ENCODE measurements at places on chromosomes 5 and 9.

DNA sequence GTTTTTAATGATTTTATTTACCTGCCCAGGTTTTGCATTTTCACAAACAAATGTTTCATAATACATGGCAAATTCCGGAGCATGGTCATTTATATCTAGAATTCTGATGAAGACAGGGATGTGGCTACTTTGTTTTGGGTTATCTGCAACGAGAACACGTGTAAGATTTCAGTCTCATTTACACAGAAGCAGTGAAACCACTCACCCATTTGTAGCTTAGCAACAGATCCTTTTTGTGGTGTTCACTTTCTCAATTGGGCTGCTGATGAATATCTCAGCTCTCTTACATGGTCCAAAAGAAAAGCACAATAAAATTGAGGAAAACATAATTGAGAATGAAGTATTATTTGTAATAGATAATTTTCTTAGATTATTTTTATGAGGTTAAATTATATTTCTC is 148.6 kb downstream of the CDH9 start:
- DNase-seq: no peak

GRCh38 chr5:119370486-119370885 is 14.7 kb downstream of the TNFAIP8 start:
- DNase-seq: peak; percentile 37

- DNase-seq: no peak
Measured at GRCh38 chr5:94577466-94578245, 40.7 kb downstream of the KIAA0825 start.

DNA sequence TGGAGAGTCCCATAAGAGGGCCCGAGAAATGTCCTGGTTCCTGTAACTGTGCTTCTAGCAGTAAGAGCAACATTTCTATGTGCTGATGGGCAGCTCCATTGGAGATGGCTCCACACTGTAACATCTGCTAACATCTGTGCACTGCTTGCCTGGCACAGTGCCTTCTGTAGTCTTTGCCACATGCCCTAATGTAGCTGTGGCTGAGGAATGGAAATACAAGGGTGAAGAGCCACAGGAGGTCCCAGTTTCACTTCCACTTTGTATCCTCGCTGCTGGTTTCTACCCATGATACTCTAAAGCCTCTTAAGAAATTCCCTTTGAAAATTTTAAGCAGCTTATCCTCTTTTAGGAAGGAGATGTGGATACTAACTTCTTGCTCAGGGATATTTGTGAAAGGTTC is 97.4 kb downstream of the HOMER1 start:
- DNase-seq: no peak

DNA sequence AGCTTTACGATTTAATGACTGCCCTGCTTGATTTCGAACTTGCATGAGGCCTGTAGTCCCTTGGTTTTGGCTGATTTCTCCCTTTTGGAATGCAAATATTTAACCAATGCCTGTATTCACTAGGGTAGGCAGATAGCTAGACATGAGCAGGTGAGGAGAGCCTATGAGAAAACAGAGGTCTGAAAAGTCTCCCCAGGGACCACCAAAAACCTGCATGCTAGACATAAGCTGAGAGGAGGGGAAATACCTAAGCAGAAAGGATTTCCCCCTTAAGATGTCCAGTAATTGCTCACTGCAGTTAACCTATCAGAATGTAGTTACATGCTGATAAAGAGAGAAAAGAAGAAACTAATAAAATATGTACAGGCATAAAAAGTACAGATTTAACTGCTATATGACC is 667.4 kb upstream of the SEMA6A start:
- no peak for DNase-seq

DNA sequence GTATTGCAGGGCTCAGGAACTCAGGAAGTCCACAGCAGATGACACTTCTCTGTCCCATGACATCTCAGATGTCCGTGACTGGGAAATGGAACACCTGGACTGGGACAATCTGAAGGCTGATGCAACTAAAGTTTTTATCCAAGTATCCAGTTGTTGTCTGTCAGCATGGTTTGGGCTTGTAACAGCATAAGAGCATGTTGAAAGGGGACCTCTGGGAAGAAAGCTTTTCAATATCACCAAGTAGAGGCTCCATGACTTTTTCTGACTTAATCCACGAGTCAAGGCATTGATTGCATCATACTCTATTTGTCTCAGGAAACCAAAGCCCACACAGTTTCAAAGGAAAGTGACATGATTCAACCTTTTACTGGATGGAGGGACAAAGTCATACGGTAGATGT is 807.7 kb downstream of the MTRR start:
- peak; percentile 16 for DNase-seq

DNA sequence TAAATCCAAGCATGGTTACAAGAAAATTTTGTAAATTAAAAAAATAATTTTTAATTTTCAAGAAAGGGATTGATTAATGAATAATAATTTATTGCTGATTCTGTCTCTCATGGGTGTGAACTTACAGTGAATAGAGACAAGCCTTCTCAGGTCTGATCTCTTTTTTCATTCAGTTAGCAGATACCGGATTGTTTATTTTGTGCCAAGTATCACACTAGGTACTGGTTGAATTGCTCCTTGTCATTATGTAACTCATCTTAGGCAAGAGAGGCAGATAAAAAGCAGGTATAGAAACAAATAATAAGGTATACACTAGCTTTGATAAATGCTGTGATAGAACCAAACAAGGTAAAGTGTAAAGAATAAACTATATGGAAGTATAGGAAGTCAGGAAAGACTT is 283.3 kb downstream of the PJA2 start:
- DNase-seq: no peak

DNA sequence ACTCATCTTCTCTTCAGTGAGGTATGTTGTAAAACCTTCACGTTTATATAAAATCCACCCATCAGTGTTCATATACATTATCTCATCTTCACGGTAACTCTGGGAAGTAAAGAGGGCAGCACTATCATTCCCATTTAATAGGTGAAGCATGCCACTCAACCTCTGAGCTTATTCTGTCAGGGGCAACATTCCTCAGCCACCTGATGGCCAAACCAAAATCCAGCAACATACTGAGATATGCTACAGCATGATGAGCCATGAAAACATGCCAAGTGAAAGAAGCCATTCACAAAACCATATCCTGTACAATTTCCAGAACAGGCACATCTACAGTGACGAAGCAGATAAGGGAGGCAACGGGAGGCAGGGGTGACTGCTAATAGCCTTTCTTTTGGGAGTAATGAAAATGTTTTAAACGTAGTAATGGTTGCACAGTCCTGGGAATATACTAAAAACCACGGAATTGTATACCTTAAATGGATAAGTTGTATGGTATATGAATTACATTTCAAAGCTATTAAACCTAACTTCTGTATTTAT is 167.4 kb downstream of the TSSK1B start:
- no peak for DNase-seq

GRCh38 chr5:88555674-88556073 is 287.0 kb upstream of the TMEM161B start:
- no peak for DNase-seq

DNA sequence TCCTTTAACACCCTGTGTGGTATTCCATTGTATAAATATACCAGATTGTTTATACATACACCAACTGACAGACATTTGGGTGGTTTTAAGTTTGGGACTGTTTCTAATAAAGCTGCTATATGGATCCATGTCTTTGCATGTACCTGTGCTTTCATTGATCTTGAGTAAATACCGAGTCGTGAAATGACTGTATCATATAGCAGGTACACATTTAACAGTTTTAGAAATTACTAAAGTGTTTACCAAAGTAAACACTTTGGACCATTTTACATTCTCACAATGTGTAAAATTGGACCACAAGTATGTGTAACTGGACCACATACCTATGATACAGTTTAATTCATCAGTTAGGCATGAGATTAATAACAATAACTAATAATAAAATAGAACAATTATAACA is 175.2 kb downstream of the FBXL17 start:
- no peak for DNase-seq

DNA sequence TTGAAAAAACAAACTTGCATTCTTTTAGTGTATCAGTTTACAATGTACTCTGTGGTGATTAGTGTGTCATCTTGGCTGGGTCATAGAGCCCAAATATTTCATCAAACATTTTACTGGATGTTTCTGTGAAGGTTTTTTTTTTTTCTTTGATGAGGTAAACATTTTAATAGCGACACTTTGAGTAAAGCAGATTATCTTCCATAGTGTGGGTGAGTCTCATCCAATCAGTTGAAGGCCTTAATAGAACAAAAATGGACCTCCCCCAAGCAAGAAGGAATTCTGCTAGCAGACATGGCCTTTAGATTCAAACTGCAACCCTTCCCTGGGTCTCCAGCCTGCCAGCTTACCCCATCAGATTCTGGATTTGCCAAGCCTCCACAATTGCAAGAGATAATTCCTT is 72.5 kb downstream of the FSTL4 start:
- no peak for DNase-seq

GRCh38 chr5:2724031-2724581 is 27.4 kb downstream of the IRX2 start:
- no peak for DNase-seq

DNA sequence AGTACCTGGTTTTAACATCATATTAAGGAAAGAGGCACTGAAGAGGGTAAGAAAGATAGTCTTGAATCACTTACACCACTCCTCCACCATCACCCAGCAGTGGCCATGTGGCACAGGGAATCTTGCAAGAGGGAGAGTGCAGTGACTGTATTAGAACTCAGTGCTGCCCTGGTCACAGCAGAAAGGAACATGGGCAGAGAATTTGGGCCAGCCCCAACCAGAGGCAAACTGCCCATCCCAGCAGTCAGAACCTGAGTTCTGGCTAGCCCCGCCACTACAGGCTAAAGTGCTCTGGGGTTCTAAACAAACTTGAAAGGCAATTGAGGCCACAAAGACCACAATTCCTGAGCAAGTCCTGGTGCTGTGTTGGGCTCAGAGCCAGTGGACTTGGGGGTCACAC is 16.7 kb upstream of the EFNA5 start:
- no peak for DNase-seq

DNA sequence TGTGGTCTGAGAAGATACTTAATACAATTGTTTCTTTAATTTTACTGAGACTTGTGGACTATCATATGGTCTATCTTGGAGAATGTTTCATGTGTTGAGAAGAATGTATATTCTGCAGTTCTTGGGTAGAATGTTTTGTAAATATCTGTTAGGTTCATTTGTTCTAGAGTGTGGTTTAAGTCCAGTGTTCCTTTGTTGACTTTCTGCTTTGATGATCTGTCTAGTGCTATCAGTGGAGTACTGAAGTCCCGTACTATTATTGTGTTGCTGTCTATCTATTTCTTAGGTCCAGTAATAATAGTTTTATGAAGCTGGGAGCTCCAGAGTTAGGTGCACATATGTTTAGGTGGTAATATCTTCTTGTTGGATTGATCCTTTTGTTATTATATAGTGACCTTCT is 36.1 kb downstream of the IQGAP2 start:
- DNase-seq: no peak

- no peak for DNase-seq
Measured at GRCh38 chr5:57246426-57246825, 72.6 kb downstream of the GPBP1 start.

DNA sequence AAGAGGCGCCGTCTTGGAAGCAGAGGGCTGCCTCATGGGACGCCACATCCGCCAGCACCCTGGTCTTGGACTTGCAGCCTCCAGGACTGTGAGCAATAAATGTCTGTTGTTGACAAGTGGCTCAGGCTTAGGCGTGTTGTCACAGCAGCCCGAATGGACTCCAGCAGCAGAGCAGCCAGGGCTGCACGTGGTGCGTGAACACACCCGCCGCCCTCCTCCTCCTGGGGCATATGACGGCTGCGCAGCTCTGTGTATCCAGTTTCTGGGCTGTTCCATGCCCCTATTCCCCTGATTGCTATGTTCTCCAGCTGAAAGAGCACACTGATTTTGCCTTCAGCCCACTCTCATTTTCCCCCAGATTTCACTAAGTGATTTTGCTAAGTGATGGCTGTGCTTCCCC is 36.0 kb upstream of the CLPTM1L start:
- no peak for DNase-seq

- no peak for DNase-seq
Measured at GRCh38 chr9:29176231-29176630, 1603.0 kb upstream of the C9orf72 start.

GRCh38 chr9:113648048-113648447 is 184.5 kb downstream of the RGS3 start:
- no peak for DNase-seq

DNA sequence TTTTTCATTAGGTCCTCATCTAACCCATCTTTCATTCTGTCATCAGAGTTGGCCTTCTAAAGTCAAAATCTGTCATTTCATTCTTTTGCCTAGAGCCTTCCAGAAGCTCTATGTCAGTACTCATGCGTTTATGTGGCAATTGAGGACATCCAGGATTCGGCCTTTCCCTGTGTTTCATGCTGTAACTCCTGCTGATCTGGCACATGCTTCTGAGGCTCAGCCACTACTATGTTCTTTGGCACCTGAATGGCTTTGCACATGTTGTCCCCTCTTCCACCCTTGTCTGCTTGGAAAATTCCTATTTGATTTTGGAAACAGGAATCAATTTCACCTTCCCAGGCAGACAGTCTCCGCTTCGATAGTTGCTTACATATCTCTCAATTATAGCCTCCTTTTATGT is 84.9 kb downstream of the GDNF start:
- DNase-seq: no peak

GRCh38 chr5:145680169-145680568 is 155.0 kb downstream of the PRELID2 start:
- DNase-seq: no peak

DNA sequence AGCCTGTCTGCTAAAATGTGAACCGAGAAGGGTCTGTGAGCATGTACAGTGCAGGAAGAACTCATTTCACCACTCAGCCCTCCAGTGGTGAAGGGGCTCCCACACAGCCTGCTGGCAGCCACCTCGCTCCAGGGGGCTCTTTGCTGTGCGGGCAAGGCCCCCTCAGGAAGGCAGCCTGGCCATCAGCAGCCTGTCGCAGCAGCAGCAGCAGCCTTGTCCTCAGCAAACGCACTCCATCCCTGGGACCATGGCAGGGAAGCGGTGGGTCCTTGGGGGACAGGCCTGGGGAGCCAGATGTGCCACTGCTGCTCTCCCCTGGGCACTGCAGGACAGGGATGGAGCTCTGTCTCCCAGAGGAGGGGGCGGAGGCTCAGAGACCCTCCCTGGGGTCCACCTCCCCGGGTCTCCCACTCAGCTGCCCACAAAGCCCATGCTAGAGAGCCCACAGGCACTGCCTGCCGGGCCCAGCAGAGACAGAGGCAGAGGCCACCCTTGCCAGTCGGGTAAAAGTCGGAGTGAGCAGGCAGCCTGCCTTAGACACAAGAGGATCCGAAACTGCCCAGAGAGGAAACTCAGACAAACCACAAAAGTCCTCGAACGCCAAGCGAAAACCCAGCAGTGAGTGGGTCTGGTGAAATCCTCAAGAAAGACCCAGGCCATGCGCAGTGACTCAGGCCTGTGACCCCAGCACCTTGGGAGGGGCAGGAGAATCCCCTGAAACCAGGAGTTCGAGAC is 8.0 kb downstream of the BRD3 start:
- no peak for DNase-seq

- DNase-seq: no peak
Measured at GRCh38 chr5:87053146-87053545, 214.5 kb upstream of the RASA1 start.

GRCh38 chr5:93924628-93925027 is 183.2 kb upstream of the POU5F2 start:
- peak; percentile 36 for DNase-seq

All from fibroblast of skin of right biceps (primary cell).